Activated B cell treated with CpG ODN at 0.5 μM for 24 hours (primary cell): ENCODE measurements at places on chromosomes 2 and 18. TPM values are rescaled to one million over a fixed set of nuclear protein-coding genes. Genes with fewer than 3 reads are reported as not detected.

The TTLL4 gene
- total RNA-seq: 36.0 and 37.2 TPM in 2 replicates

DNA sequence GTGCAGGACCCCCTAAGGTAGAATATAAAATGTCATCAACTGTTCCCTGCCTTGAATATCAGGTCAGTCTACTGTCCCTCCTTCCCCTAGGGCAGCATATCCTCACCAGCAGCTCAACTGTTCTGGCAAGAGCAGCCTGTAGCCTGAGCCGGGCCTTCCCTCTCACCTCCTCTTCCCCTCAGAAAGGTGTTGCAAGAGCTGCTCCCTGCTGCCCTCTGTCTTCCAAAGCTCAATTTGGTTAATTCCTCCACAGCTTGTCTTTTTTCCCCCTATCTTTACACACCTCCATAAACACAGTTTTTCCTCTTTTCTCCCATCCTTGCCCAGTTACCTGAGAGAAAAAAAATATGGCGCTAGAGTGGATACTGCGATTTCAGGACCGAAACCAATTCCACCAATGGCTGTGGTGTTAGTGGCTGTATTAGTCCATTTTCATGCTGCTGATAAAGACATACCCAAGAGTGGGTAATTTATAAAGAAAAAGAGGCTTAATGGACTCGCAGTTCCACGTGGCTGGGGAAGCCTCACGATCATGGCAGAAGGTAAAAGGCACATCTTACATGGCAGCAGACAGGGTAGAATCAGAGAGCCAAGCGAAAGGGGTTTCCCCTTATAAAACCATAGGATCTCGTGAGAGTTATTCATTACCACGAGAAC is 184.7 kb downstream of the MREG start:
- H3K36me3 ChIP-seq: no peaks in the 10 kb centered on the region
- DNase-seq: no peak
- no peak overlapping the region for H3K27ac ChIP-seq
- H3K4me3 ChIP-seq: no peak overlapping the region
- H3K4me1 ChIP-seq: peaks cover 1% of the 10 kb centered on the region

DNA sequence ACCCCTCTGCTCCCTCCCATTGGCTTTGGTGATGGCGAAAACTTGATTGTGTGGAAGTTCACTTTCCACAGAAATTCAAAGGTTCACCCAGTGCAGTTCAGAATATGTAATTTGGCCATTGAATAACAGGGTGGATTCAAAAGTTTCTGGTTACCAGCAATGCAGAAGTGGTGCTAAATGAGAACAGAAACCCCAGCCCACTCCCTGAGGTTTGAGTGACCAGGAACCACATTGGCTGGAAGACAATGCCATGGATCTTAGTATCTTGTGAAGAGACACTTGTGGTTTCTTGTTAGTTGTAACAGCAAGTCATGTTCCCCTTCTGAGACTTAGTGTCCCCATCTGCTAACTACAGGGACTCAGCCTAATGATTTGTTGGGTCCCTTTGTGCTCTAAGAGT is 49.8 kb downstream of the QPCT start:
- no peaks in the 10 kb centered on the region for H3K27me3 ChIP-seq
- H3K4me1 ChIP-seq: peaks cover 4% of the 10 kb centered on the region
- DNase-seq: no peak
- H3K27ac ChIP-seq: no peak overlapping the region
- H3K4me3 ChIP-seq: no peak overlapping the region
- no peaks in the 10 kb centered on the region for H3K36me3 ChIP-seq

GRCh38 chr2:113240915-113241911 is 37.5 kb downstream of the PAX8 start:
- no peak overlapping the region for H3K27ac ChIP-seq
- H3K36me3 ChIP-seq: no peaks in the 10 kb centered on the region
- H3K4me1 ChIP-seq: peaks cover 3% of the 10 kb centered on the region
- H3K27me3 ChIP-seq: peaks cover 5% of the 10 kb centered on the region
- H3K4me3 ChIP-seq: no peak overlapping the region

DNA sequence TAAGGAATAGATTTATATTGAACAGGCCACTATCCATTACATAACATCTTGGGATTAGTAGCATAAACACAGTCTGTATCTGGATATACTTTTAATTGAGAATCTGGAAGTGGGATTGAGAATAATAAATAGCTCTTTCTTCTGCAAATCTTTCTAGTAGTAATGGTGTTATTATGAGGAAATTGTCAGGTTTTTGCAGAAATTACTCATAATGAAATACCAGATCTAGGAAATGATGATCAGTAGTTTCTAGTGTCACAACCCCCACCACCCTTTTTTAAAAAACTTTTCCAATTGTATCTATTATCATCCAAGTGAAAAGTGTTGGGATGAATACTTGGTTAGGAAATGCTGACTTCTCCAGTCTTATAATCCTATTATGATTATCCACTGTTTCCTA is 18.7 kb downstream of the NBEAL1 start:
- no peak for DNase-seq
- H3K36me3 ChIP-seq: no peaks in the 10 kb centered on the region
- H3K4me3 ChIP-seq: no peak overlapping the region
- no peaks in the 10 kb centered on the region for H3K27me3 ChIP-seq

- no peaks in the 10 kb centered on the region for H3K4me1 ChIP-seq
- no peak for DNase-seq
These were observed 386.5 kb downstream of the DLGAP1 start for GRCh38 chr18:4068552-4069158.

DNA sequence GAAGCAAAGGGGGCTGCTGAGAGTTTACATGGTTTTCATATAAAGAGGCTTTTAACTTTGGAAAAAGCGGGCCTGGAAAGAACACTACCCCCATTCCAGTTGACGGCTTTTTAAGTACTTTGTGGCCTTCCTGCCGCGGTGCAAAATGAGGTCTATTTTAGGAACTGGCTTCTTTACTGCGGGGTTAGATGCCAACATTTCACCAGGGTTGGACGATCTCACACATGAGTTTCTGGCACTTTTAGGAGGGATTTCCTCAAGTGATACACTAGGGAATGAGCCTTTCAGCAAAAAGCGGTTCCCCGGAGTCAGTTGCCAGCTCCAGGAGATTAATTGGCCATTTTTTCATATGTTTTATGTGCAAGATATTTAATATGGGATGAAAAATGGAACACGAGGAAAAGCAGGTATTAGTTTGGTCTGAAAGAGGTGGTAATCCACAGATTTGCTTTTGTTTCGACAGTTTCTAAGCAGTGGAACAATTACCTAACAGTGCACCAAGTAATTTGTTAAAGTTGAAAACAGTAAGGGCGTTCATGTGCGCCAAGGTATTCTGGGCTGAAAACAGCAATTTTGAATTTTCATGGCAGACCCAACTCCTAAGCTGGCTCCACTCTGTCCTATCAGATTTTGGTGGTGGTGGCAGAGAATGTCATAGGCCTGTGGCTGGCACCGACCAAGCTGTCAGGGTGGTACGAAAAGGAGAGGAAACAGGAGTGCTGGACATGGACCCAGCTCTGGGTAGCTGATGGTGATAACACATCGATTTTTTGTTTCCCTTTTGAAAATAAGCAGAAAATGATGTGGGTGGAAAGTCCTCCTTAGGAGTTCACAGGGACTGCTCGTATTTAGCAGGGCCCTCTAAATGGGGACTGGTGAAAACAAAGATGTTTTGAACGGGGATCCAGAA is 55.6 kb upstream of the FZD5 start:
- H3K36me3 ChIP-seq: peaks cover 58% of the 10 kb centered on the region
- H3K27ac ChIP-seq: no peak overlapping the region
- H3K4me3 ChIP-seq: no peak overlapping the region
- no peak for DNase-seq
- no peaks in the 10 kb centered on the region for H3K4me1 ChIP-seq

GRCh38 chr2:238591732-238592131 is 165.0 kb downstream of the ASB1 start:
- no peaks in the 10 kb centered on the region for H3K4me1 ChIP-seq
- H3K36me3 ChIP-seq: no peaks in the 10 kb centered on the region
- H3K27me3 ChIP-seq: no peaks in the 10 kb centered on the region

GRCh38 chr18:39558658-39559057 is 1993.1 kb upstream of the CELF4 start:
- no peak overlapping the region for H3K4me3 ChIP-seq
- H3K4me1 ChIP-seq: no peaks in the 10 kb centered on the region
- H3K36me3 ChIP-seq: no peaks in the 10 kb centered on the region
- no peak for DNase-seq

DNA sequence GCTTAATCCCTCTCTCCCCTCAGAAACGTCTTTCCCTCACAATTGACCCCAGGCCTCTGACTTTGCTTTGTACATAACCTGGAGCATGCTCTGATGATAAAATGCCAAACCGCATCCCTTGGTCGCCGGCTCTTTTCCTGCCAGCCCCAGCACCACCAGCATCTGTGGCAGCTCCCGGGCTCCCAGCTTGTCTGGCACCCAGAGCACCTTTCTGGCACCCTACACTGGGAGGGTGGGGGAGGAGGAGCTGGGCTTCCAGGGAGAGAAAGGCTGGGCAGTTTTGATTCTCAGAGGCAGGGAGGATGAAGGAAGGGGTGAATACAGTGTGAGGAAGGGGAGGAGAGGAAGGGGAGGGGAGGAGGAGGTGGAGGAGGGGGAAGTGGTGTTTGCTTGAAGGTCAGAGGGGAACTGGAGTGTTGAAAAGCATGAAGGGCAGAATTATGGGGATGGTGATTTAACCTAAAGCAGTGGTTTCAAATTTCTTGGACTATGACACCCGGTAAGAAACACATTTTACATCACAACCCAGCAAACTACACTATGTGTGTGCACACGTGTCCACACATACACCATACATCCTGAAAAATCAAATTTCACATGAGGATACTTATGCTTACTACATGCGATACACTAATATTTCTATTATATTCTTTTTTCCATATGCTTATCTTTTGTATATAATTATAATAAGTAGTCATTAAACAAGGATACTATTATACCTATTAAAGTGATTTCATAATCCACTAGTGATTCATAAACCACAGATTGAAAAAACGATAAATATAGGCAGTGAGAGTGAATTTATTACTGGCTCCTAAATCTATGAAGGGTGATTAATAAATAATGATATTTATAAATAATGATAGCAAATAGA is 30.0 kb upstream of the IGFBP2 start:
- H3K4me1 ChIP-seq: peaks cover 8% of the 10 kb centered on the region
- DNase-seq: no peak
- H3K4me3 ChIP-seq: no peak overlapping the region
- H3K36me3 ChIP-seq: no peaks in the 10 kb centered on the region
